Effector memory CD8-positive, alpha-beta T cell (primary cell): ENCODE measurements at places on chromosomes 16 and 17.

DNA sequence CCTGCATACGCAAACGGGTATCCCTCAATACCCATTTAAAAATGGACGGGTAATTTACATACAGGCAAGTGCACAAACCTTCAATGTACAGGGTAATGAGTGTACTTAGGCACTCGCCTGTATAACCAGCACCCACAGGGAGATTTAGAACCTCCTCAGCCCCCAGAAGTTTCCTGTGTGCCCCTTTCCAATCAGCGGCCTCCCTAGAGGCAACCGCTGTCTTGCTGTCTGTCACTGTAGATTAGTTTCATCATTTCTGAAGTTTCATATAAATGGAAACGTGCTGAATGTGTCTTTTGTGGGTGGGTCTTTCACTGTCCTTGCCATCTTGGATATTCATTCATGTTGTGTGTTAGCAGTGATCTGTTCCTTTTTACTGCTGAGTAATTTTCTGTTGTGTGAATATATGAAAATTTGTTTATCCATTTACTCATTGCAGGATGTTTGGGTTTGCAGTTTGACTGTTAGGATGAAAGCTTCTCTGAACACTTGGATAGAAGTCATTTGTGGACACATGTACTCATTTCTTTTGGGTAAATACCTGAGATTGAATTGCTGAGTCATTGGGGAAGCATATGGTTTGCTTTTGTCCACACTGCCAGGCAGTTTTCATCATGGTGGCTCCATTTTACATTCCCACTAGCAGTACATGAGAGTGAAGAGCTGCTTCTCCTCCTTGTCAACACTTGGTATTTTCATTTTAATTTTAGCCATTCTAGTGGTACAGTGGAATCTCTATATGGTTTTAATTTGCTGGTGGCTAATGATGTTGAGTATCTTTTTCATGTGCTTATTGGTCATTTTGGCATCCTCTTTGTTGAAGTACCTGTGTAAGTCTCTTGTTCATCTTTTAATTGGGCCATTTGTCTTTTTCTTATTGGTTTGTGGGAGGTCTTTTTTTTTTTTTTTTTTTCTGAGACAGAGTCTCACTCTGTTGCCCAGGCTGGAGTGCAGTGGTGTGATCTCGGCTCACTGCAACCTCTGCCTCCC, 2.1 kb upstream of the ADCY7 start:
- H3K4me1 ChIP-seq: peaks cover 57% of the 10 kb centered on the region
- peak overlapping the region; percentile 96 for H3K4me3 ChIP-seq
- peak overlapping the region; percentile 65 for H3K27ac ChIP-seq
- peaks cover 5% of the 10 kb centered on the region for H3K36me3 ChIP-seq

GRCh38 chr16:83701494-83701893, 106.3 kb upstream of the HSBP1 start:
- no peaks in the 10 kb centered on the region for H3K36me3 ChIP-seq
- no peaks in the 10 kb centered on the region for H3K4me1 ChIP-seq
- no peak for DNase-seq

DNA sequence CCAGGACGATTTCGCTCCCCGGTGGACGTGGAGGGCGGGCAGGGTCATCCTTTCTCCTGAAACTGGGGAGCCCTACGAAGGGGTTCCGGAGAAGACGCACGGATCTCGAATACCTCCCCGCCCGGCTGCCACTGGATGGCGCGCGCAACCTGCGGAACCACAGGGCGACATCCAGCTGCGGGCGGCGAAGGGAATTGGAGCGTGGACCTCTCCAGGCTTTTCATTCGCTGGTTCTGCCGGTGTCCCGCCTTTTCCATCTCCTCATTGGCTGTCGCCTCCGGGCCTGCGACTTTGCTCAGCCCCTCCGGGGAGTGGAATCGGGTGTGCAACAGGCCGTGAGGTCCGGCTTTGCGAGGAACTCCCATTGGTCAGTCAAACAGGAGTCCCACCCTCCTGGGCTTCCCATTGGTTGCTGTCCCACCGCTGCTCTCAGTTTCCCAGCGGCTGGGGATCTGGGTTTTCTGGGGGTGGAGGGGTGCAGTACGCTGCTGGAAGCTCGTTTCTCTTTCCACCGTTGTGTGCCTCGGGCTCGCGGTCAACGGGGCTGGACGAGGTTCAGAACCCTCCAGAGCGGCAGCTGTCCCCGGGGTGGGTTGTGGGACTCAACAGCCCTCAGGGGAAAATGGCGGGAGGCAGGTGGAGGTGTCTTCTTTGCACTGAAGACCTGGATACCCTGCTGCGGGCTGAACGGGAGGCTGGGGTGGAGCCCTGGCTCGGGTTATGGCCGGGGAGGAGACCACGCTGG, 14.5 kb downstream of the OR1D5 start:
- H3K27me3 ChIP-seq: no peaks in the 10 kb centered on the region
- peak overlapping the region; percentile 86 for H3K4me3 ChIP-seq
- DNase-seq: peak; percentile 82
- peak overlapping the region; percentile 73 for H3K27ac ChIP-seq

DNA sequence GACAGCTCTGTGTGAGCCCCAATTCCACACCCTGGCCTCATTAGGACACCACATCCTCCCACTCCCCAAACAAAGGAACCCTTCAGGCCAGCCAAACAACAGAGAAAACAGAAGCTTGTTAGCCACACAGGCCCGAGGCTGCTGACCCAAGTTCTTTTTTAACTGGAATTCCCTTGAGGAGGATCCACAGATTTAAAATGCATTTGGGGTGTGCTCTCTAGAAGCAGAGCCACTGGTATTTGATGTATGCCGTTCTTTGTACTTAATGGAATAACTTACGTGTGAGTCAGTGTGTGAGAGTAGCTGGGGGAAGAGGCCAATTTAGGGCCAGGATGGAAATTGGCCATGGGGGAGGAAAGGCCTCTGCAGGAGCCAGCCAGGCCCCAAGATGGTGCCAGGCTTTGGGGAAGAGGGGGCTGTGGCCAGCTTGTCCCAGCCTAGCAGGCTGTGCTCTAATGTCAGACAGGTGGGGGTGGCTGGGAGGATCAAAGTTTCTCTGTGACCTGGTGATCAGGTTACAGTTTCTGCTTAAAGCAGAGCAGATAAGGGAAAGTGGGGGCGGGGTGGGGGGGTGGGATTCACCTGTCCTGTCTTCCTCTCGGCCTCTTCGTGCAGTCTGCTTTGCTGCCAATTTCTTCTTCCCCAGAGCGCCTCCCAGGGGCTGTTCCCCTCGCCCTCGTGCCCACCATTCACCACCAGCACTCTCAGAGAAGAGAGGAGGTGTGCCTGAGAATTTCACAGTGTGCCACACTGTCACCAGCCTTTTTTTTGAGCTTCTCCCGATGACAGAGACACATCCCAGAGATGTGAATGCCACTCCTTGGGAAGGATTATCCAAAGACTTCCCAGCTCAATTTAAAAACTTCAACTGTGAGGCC, 50.8 kb downstream of the TOM1L2 start:
- no peak overlapping the region for H3K4me3 ChIP-seq
- H3K27ac ChIP-seq: peak overlapping the region; percentile 76
- H3K4me1 ChIP-seq: peaks cover 12% of the 10 kb centered on the region
- DNase-seq: no peak

- peaks cover 9% of the 10 kb centered on the region for H3K4me1 ChIP-seq
- peaks cover 4% of the 10 kb centered on the region for H3K36me3 ChIP-seq
- peaks cover 34% of the 10 kb centered on the region for H3K27me3 ChIP-seq
- DNase-seq: no peak
Observed at GRCh38 chr17:67712375-67712774, 5.4 kb upstream of the NOL11 start.

GRCh38 chr16:2090481-2090776, 42.6 kb downstream of the TSC2 start:
- DNase-seq: no peak
- peaks cover 10% of the 10 kb centered on the region for H3K36me3 ChIP-seq
- H3K27me3 ChIP-seq: no peaks in the 10 kb centered on the region
- no peak overlapping the region for H3K27ac ChIP-seq
- H3K4me1 ChIP-seq: no peaks in the 10 kb centered on the region
- no peak overlapping the region for H3K4me3 ChIP-seq

- no peak overlapping the region for H3K4me3 ChIP-seq
- H3K4me1 ChIP-seq: peaks cover 30% of the 10 kb centered on the region
- H3K36me3 ChIP-seq: peaks cover 12% of the 10 kb centered on the region
- H3K27me3 ChIP-seq: peaks cover 94% of the 10 kb centered on the region
- H3K27ac ChIP-seq: no peak overlapping the region
Observed at GRCh38 chr17:48601539-48602425, 3.0 kb downstream of the HOXB6 start.

DNA sequence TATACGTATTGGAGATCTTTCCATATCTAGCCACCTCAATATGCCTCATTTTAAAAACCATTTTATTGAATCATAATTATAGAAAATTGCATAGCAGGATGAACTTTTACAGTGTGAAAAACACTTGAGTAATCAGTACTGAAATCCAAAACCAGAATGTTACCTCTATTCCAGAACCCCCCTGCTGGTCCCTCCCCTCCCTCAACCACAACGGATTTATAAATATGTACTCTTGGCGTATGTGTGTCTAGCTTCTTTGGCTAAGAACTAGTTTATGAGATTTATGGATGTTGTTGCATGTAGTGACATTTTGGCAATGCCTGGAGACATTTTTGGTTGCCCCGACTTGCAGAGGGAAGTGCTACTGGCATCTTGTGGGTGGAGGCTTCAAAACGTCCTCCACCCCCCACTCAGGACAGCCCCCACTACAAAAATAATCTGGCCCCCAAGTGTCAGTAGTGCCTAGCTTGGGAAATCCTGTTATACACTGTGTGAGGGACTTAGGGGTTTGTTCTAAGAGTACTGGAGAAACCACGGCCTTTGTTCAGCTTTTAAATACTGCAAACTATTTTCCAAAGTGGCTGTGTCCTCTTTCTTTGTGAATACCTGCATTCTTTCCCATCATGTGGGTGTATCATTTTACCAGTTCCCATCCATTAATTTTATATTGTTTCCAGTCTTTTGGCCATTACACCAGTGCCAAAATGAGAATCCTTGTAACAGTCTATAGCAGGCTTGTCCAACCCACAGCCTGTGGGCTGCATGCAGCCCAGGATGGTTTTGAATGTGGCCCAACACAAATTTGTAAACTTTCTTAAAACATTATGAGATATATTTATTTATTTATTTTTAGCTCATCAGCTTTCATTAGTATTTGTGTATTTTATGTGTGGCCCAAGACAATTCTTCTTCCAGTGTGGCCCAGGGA, 23.7 kb downstream of the ITPRIPL2 start:
- no peaks in the 10 kb centered on the region for H3K4me1 ChIP-seq
- no peak for DNase-seq
- H3K4me3 ChIP-seq: no peak overlapping the region
- no peaks in the 10 kb centered on the region for H3K36me3 ChIP-seq
- H3K27ac ChIP-seq: no peak overlapping the region

GRCh38 chr17:40312893-40313667, 4.1 kb downstream of the RARA start:
- H3K4me1 ChIP-seq: peaks cover 53% of the 10 kb centered on the region
- DNase-seq: no peak
- H3K27ac ChIP-seq: no peak overlapping the region
- no peak overlapping the region for H3K4me3 ChIP-seq

DNA sequence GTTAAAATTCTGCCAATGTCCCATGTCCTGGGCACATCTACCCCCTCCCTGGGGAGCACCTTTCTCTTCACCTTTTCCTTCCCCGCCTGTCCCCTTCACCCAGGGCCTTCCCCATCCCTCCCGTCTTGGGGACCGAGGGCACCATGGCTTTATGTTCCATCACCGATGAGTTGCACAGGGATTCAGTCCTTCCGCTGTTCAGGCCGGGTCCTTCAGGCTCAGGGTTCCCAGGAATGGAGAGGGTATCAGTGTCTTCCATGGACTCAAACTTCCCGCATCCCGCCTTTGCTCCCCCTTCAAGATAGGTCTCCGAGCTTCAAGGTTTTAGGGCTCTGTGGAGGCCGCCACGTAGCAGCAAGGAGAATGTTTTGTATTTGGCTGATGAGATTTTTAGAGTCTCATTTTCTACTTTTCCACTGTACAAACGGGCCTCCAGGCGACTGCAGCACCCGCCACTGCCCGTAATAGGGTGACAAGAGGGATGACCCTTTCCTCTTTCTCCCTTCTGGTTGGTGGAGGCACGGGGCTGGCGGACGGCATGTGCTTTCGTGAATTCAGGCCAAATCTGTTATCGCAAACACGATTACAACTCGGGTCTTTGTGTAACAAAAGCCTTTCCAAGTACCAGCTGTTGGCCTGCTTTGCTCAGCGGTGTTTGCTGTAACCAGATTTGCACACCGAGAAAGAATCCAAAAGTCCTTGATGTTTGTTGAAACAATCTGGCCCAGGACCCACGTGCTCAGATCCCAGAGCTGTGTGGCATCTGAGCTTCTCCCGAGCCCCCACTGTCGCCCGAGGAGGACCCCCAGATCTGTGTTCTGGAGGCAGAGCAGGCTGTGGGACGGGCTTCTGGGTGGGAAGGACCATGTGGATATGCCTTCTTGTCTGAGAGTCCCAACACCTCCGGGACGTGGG, 236.3 kb downstream of the SEC14L1 start:
- peak overlapping the region; percentile 89 for H3K4me3 ChIP-seq
- H3K27me3 ChIP-seq: no peaks in the 10 kb centered on the region
- peaks cover 25% of the 10 kb centered on the region for H3K36me3 ChIP-seq
- DNase-seq: no peak
- peak overlapping the region; percentile 86 for H3K27ac ChIP-seq

- H3K4me3 ChIP-seq: no peak overlapping the region
- no peaks in the 10 kb centered on the region for H3K4me1 ChIP-seq
- no peaks in the 10 kb centered on the region for H3K27me3 ChIP-seq
- no peak for DNase-seq
- H3K36me3 ChIP-seq: peaks cover 3% of the 10 kb centered on the region
- no peak overlapping the region for H3K27ac ChIP-seq
Observed at GRCh38 chr16:12959072-12959471, 57.7 kb downstream of the SHISA9 start.

DNA sequence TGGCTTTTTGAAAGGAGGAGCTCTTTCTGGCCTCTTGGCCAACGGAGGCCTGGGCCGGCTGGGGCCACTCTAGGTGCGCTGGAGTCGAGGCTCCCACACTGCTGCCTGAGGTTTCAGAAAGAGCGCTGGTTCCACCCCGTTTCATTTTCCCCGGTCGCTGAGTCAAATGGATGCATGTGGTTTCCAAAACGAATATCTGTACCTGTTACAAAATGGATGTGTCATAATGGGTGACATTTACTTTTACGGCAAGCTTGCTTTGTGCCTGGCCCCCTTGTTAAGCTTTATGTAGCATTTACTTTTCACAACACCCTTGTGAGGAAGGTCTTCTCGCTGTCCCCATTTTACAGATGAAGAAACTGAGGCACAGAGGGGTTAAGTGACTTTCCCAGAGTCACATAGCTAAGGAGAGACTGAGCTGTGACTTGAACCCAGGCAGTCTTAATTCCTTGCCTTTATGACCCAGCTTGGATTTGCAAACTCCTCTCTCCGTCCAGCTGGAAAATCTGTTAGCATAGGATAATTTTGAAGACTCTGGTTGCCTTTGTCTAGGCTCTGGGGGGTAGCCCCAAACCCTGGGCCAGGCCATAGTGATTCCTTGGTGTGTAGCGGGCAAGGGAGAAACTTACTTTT, 10.6 kb downstream of the KSR1 start:
- peaks cover 71% of the 10 kb centered on the region for H3K4me1 ChIP-seq
- peak overlapping the region; percentile 71 for H3K4me3 ChIP-seq

GRCh38 chr16:4046221-4046620, 70.0 kb downstream of the ADCY9 start:
- H3K4me1 ChIP-seq: peaks cover 6% of the 10 kb centered on the region
- H3K4me3 ChIP-seq: no peak overlapping the region
- peak overlapping the region; percentile 32 for H3K27ac ChIP-seq
- no peak for DNase-seq

- peaks cover 40% of the 10 kb centered on the region for H3K4me1 ChIP-seq
- peaks cover 3% of the 10 kb centered on the region for H3K36me3 ChIP-seq
- H3K27ac ChIP-seq: no peak overlapping the region
Observed at GRCh38 chr16:11236461-11237254, 19.3 kb downstream of the SOCS1 start.
